ENCODE measurements at places on chromosomes 12 and 14.

DNA sequence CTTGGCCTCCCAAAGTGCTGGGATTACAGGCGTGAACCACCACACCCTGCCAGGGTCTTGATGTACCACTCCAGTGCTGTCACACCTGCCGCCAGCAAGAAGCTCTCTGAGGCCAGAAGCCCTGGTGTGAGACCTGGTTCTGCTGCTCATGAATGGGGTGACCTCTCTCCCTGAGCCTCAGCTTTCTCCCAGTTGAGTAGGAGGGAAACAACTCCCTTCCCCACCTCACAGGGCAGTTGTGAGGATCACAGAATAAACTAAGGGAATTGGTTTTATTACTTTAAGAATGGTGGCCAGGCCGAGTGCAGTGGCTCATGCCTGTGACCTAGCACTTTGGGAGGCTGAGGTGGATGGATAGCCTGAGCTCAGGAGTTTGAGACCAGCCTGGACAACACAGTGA lies 5.8 kb upstream of the CD63 start:
- DNase-seq, result no peak

- no peak for DNase-seq
Measured at GRCh38 chr14:26478967-26479366, 118.9 kb downstream of the NOVA1 start.

DNA sequence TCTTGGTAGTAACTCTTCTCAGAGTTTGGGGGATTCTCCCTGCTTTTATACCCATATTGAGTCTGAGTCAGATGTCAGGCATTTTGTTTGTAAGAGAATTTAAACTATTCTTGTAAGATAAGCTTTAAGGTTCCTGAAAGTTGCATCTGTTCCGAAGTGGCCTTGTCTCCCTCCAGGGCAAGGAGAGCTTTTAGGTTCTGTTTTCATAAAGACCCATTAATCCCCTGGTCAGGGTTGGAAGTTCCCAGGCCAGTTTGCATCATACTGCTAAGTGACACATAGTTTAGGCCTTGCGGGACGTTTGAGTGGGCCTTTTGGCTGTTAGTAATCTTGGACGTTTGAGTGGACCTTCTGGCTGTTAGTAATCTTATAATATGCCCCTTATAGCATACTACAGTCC lies 396.7 kb downstream of the NPAS3 start:
- DNase-seq, result no peak

- DNase-seq, result no peak
Measured at GRCh38 chr12:82919388-82920054, 232.8 kb downstream of the TMTC2 start.

- no peak for DNase-seq
Measured at GRCh38 chr12:10158406-10158805, 13.5 kb downstream of the OLR1 start.

GRCh38 chr12:18130851-18131250 lies 40.9 kb upstream of the RERGL start:
- no peak for DNase-seq

DNA sequence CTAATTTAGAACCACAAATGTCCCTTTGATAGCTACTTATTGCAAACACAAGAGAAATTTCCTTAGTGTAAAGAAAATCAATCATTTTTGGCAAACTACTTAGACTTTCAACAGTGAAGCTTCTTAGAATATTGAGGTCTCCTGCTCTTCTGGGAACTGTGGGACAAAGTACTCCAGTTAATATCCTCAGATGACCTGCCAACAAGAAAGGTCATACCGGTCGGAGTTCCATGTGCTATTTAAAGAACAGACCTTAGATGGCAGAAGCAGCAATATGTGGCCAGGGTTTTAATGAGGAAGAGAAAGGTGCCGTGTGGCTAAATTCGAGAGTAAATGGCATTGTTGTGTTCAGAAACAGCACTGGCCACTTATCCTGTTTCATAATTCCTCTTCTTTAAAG lies 114.7 kb upstream of the AMIGO2 start:
- DNase-seq, result no peak

- DNase-seq, result no peak
Measured at GRCh38 chr14:77406086-77406485, 17.2 kb downstream of the NOXRED1 start.

DNA sequence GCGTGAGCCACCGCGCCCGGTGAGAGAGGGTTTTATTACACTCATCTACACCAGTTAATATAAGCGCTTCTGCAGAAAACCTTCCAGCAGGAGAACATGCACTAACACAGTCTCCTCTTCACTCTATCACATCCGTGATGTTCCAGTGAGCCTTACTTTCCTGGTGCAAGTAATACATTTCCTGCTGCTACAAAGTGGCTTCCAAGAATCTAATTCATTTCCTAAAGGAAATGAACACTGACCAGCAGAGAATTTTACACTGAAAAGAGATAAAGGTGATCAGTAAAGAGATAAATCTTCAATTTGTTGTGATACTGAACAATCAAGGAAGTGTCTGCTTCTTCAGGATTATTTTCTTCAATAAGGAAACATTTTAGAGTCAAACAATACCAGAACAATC lies 39.5 kb downstream of the ZFYVE21 start:
- DNase-seq, result no peak
